Caki2 (cell line): ENCODE measurements at places on chromosomes 11 and 22. TPM values are rescaled to one million over a fixed set of nuclear protein-coding genes. Genes with fewer than 3 reads are reported as not detected.

The FOXRED2 gene
- total RNA-seq = 4.5 and 29.5 TPM in 2 replicates

The TTC28 gene
- 2.2 and 9.8 TPM in 2 replicates for total RNA-seq

The PRDX5 gene
- 258 and 341 TPM in 2 replicates for total RNA-seq

The PATE2 gene
- total RNA-seq = not detected in 2 replicates

The MMP8 gene
- not detected in 2 replicates for total RNA-seq

The ZNF202 gene
- 7.4 and 25.7 TPM in 2 replicates for total RNA-seq

The TRIM49 gene
- not detected in 2 replicates for total RNA-seq

The CDK2AP2 gene
- total RNA-seq = 43.6 and 56.9 TPM in 2 replicates

The KRTAP5-5 gene
- not detected in 2 replicates for total RNA-seq

The B3GAT1 gene
- total RNA-seq = not detected in 2 replicates

The KLHDC7B gene
- not detected in 2 replicates for total RNA-seq

The MEI1 gene
- 0.87 and 2.6 TPM in 2 replicates for total RNA-seq

The PVALB gene
- not detected in 2 replicates for total RNA-seq

The MRPL23 gene
- total RNA-seq = 156 and 211 TPM in 2 replicates

The MIOX gene
- 1.9 TPM in 1 of 2 replicates, not detected in the other for total RNA-seq

The OSBP gene
- total RNA-seq = 15.4 and 24.5 TPM in 2 replicates

The C11orf86 gene
- total RNA-seq = not detected in 2 replicates

The TMEM121B gene
- total RNA-seq = 0.14 and 0.17 TPM in 2 replicates

The ZNF280A gene
- 3.0 and 3.1 TPM in 2 replicates for total RNA-seq

The CPSF7 gene
- total RNA-seq = 24.5 and 44.8 TPM in 2 replicates

The PIH1D2 gene
- 0.49 and 11.4 TPM in 2 replicates for total RNA-seq

The MS4A3 gene
- not detected in 2 replicates for total RNA-seq

The C11orf87 gene
- not detected in 2 replicates for total RNA-seq

The KDM4D gene
- total RNA-seq = 0.30 and 4.1 TPM in 2 replicates

The PHOX2A gene
- total RNA-seq = not detected in 2 replicates

The MOV10L1 gene
- not detected in 2 replicates for total RNA-seq

The MUC6 gene
- not detected in 2 replicates for total RNA-seq

The RASD2 gene
- total RNA-seq = 0.09 and 0.10 TPM in 2 replicates

The DEFB131B gene
- total RNA-seq = not detected in 2 replicates

The LRRN4CL gene
- total RNA-seq = not detected in 2 replicates

The PRODH gene
- total RNA-seq = 7.0 and 23.5 TPM in 2 replicates

The OR52H1 gene
- total RNA-seq = not detected in 2 replicates

The CTSF gene
- not detected in 2 replicates for total RNA-seq

The XRRA1 gene
- 14.0 and 26.0 TPM in 2 replicates for total RNA-seq

The OOSP3 gene
- total RNA-seq = not detected in 2 replicates

The ARVCF gene
- 3.6 and 15.2 TPM in 2 replicates for total RNA-seq

The KCNC1 gene
- 0.68 TPM in 1 of 2 replicates, not detected in the other for total RNA-seq

The KCNK4 gene
- not detected in 2 replicates for total RNA-seq

The LRP4 gene
- 8.7 and 15.2 TPM in 2 replicates for total RNA-seq

The DENND6B gene
- 7.8 and 24.4 TPM in 2 replicates for total RNA-seq

The CLDN5 gene
- total RNA-seq = not detected in 2 replicates

The TREH gene
- not detected in 2 replicates for total RNA-seq

The OR52E4 gene
- total RNA-seq = not detected in 2 replicates

The POLD3 gene
- total RNA-seq = 14.9 and 32.2 TPM in 2 replicates

The GAL gene
- total RNA-seq = not detected in 2 replicates

The CFAP300 gene
- 2.2 and 5.2 TPM in 2 replicates for total RNA-seq

The UPK3A gene
- 2.1 and 5.9 TPM in 2 replicates for total RNA-seq

The MUC2 gene
- not detected in 2 replicates for total RNA-seq

The OLFML1 gene
- not detected in 2 replicates for total RNA-seq

The KCTD14 gene
- 7.2 and 10.0 TPM in 2 replicates for total RNA-seq

The FAM89B gene
- 18.4 and 53.5 TPM in 2 replicates for total RNA-seq

The SF1 gene
- total RNA-seq = 43.2 and 95.5 TPM in 2 replicates

The ACAD8 gene
- 7.5 and 8.2 TPM in 2 replicates for total RNA-seq

The TOMM22 gene
- 124 and 162 TPM in 2 replicates for total RNA-seq

The ALDH3B1 gene
- 77.5 and 85.5 TPM in 2 replicates for total RNA-seq
